Activated naive CD8-positive, alpha-beta T cell treated with anti-CD3 and anti-CD28 coated beads, Interleukin-2, amount 10 ng/mL, durations not matched to agents 7 days and 5 days (primary cell): ENCODE measurements at places on chromosomes 1 and 21. TPM values are rescaled to one million over a fixed set of nuclear protein-coding genes. Genes with fewer than 3 reads are reported as not detected.

DNA sequence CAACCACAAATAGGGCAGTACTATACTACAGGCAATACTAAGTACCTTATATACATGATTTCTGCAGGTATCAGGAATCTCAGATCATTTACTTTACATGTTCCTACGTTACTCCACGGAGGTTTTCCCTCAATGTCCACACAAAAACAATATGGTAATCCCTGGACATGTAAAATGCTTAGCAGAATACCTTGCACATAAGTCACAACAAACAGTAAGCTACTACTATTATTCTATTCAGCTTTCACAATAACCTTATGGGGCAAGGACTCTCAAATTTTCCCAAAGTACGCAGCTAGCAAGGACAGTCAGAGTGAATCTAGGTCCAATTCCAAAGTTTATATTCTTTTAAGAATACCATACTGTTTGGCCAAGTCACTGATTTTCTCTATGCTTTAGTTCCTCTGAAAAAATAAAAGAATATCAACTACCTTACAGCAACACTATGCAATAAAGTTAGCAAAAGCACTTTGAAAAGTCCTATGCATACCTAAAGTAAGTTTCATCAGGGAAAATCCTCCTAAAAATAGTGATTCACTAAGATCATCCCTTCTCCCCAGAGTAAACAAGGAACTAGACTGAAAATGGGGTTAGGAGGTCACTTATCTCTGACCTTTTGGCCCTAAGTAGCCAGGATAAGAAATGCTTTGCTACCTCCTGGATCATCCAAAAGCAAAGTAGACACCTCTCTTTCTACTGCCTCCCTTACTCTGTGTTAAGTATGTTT lies 67.4 kb downstream of the LUZP1 start:
- H3K4me3 ChIP-seq = no peak overlapping the region
- peaks cover 32% of the 10 kb centered on the region for H3K4me1 ChIP-seq
- peaks cover 4% of the 10 kb centered on the region for H3K36me3 ChIP-seq
- no peak for DNase-seq

- H3K4me1 ChIP-seq = no peaks in the 10 kb centered on the region
- H3K4me3 ChIP-seq = no peak overlapping the region
- peaks cover 72% of the 10 kb centered on the region for H3K27me3 ChIP-seq
- no peak for DNase-seq
Measured at GRCh38 chr1:24329797-24330543, 10.8 kb downstream of the GRHL3 start.

The TNFRSF8 gene
- total RNA-seq = 0.22 TPM

- H3K4me1 ChIP-seq = no peaks in the 10 kb centered on the region
- no peak overlapping the region for H3K27ac ChIP-seq
- no peak overlapping the region for H3K4me3 ChIP-seq
- peaks cover 12% of the 10 kb centered on the region for H3K27me3 ChIP-seq
- no peak for DNase-seq
- H3K36me3 ChIP-seq = no peaks in the 10 kb centered on the region
Measured at GRCh38 chr1:203197625-203198024, 11.1 kb upstream of the CHI3L1 start.

The ELAPOR1 gene
- 6.1 TPM for total RNA-seq
